HCT116 (cell line): ENCODE measurements at places on chromosomes 13 and 19.
A peak's percentile ranks its signal among the peaks of the same experiment; 100 is the strongest.

DNA sequence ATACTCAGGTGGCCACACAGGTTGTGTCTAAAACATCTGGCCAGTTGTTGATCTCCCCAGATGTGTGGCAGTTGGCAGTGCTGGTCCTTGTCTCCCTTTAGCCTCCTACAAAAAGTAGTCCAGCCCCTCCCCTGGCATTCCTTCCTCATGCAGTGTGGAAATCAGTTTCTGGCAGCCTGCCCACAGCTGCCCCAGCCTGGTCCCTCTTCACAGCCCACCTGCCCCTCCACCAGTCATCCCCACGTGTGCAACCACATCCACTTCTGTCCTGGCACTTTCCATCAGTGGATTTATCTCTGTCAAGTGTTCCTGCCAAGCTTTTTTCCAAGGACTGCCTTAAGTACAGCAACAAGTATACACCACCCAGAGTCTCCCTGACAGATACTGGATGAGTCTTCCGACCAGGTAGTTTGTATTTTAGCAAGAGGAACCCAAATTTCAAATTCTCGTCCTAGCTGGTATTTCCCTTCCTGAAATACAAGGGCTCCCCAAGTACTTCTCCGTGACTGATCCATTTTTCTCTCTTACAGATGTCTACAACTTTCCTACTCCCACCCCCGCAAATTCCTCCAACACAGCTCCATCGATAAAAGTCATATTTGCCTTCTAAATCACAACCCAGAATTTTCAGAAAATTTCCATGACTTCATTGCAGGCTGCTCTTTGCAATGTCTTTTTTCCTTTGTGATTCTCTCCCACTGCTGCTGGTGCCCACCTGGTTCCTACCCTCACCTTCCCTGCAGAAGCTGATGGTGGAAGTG lies 313.5 kb downstream of the FOXO1 start:
- no peak for DNase-seq

DNA sequence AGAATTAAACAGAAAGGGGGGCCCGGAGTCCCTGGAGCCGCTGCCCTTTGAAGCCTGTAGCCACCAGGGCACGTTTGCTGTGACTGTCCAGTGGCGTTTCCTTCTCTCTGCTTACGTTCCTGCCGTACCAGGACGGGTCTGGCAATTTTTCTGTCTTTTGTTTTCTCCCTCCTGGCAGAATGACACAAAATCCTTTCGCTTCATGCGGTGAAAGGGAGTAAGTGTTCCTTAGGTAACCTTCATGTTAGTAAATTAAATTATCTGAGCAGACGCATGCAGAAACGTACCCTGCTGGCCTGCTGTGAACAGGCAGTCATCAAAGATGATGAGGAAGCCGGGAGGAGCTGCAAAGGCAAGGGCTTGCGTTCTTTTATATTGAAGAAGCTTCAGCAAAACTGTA lies 299.3 kb upstream of the ARGLU1 start:
- DNase-seq = no peak

GRCh38 chr13:31807090-31807541 lies 67.8 kb downstream of the RXFP2 start:
- DNase-seq = no peak

DNA sequence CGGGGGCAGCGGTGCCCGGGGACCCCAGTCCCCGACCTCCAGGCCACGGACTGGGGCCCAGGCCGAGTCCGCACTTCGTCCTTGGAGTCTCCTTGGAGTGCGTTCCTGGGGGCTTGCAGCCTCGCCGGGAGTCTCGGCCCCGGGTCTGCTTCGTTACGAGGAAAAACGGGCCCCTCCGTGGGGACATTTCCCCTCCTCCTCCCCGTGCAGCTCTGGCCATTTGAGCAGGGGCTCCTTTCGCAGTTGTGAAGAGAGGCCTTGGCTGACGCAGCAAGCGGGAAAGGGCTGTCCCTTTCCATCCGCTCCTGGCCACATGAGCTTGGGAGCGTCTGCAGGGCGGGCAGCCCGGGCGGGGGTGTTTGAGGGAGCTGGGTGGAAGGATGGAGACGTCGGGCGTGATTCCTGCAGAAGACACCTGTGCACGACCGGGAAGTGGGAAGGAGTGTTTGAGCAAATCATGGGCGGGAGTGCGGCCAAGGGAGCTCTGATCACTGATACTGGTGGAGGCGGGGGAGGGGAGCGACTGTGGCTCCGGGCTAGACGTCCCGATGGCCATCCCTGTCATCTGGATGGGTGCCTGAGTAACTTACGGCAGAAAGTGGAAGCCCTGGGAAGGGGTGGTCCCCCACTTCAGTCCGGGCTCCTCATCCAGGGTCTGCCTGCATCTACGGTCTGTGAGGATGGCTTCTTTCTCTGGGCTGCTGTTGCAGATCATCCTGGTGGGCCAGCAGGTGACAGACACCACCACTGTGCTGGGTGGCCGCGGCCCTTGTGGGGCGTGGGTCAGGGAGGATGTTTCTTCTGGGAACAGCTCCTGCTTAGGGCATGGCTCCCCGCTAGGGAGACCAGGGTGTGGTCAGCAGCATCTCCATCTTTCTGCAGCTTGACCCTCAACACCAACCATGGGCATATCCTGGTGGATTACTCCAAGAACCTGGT lies 736 bp downstream of the GPI start:
- DNase-seq = no peak

GRCh38 chr13:103772576-103772975 lies 706.4 kb upstream of the SLC10A2 start:
- no peak for DNase-seq

DNA sequence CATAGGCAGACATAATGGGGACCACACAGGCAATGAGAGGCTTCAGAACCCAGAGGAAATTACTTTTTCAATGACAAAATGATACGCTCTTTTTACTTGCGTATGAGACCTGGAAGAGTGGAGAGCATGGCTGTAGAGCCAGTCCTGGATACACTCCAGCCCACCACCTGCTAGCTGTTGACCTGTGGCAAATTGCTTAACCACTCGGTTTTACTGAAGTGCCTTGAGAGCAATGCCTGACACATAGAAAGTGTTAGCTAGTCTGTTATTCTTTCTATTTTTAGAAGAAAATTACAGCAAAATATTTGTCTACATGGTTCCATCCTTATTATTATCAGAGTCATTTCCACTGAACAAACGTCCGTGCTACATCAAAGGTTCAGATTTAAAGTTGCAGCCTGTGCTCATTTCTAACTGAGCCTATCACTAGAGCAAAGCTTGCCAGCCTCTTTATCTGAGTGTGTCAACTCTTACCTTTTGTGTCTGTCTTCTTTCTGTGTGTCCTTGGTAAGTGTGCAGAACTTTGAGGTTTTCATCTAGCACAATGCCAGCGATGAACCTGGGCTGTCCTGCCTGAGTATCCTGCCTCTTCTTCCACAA lies 9.6 kb upstream of the GPR183 start:
- no peak for DNase-seq

- no peak for DNase-seq
Measured at GRCh38 chr19:44113784-44114390, 688 bp downstream of the ZNF225 start.

- DNase-seq = no peak
Measured at GRCh38 chr19:5976768-5977167, 1.2 kb downstream of the RANBP3 start.

DNA sequence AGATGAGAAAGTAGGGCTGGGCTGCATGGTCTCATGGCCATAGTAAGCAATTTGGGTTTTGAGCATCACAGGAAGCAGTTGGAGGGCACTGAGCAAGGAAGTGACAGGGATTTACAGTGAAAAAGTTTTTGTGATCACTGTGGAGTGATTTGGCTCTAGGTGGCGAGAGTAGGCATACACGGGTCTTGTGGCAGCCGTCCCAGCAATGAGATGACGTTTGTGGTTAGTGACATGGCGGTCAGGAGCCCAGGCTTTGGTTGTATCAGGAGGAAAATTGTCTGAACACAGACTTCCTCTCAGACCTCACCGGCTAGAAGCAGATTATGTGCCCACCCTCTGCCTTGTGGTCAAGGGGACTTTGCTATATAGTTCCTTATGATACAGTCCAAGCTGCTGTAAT lies 3.3 kb downstream of the ZNF444 start:
- no peak for DNase-seq

DNA sequence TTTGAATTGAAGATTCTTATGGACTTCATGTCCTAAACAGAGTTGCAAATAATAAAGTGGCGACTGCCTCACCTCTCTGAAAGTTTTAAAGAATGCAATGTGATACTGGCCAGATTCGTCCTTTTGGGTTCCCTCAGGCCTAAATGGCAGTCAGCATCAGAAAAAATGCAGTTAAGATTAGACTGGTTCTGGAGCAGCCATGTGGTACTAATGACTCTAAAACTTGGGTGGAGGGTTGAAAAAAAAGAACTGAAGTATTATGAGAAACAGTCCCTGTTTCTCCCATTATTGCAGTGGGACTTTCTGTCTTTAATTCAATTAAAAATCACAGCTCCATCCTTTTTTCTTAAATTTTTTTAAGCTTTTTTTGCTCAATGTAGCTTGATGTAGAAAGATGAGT lies 37.3 kb downstream of the WDFY2 start:
- DNase-seq = no peak

DNA sequence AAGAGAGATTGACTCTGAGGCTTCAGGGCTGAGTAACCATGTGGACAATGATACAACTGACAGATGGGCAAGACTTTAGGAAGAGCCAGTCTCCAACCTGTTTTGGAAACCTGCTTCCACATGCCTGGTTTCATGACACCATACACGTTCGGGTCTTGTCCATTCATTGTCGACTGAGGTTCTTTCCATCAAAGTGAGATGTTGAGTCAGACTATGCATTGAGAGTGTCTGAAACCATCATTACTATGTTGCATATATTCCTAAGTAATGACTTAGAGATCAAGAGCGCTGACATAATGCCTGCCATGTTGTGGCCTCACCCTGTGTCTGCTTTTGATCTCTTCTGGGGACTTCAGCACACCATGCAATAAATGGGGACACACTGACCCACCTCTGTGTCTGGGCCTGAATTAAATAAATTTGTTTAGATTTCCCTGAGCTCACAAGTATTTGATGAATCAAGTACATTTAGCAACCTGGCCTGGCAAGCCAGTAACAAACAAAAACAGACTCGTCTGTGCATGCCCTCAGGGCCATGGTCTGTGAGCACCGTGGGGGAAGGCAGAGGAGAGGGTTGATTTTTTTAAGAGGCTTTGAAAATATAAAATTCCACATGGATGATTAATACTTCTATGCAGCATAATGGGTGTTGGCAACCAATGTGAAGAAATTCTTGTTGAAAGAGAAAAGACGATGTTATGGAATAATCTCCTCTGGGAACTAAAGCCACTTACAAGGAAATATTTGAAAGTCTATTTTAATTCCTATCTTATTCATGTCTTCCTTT lies 49.9 kb upstream of the UBAC2 start:
- no peak for DNase-seq

- DNase-seq = no peak
Measured at GRCh38 chr19:33683881-33684537, 62.3 kb downstream of the CHST8 start.

- no peak for DNase-seq
Measured at GRCh38 chr19:3340340-3340739, 26.0 kb upstream of the NFIC start.

- DNase-seq = no peak
Measured at GRCh38 chr13:90633849-90634248, 713.6 kb upstream of the MIR17HG start.

DNA sequence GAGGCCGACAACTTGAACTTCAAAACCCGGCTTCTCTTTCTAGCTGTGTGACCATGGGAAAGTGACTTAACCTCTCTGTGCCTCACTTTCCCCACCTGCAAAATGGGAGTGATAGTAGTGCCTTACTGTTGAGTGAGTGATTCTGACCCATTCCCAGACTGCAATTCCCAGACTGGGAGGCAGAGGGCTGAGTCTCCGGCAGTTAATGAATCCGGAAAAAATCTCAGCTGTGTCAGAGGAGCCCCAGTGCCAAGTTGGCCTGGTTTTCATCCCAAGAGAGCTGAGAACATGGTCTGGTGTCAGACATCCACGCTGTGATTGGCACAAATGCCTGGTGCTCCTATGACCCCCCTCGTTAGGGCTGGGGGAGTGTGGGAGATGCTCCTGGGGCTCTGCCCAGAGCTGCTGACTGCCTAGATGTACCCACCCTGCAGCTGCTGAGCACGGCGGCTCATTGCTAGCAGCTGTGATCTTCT lies 50.0 kb downstream of the PIN1 start:
- DNase-seq = no peak

- no peak for DNase-seq
Measured at GRCh38 chr19:1103132-1103707, 574 bp upstream of the GPX4 start.

- DNase-seq = no peak
Measured at GRCh38 chr13:45670189-45670885, 31.8 kb upstream of the CBY2 start.

- DNase-seq = no peak
Measured at GRCh38 chr13:39505151-39505550, 97.8 kb downstream of the LHFPL6 start.

DNA sequence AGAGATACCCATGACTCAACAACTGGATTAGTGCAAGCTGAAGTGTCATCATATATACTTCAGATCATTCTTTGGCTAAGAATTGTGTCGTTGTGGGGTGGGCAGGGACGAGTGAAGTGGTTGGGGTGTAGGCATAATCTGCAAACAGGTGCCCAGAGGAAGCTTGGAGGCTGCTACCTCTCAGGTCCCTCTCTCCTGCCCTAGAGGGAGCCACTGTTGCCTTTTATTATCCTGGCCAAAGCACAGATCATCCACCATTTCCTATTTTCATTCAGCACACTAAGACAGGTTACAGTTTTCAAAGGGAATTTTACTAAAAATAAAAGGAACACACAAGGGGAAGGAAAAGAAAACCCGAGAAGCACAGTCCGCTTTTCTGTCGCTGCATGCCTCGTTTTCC lies 126.6 kb downstream of the HS6ST3 start:
- DNase-seq = no peak

GRCh38 chr13:67620665-67621064 lies 390.5 kb upstream of the PCDH9 start:
- DNase-seq = no peak

- DNase-seq = no peak
Measured at GRCh38 chr13:60311527-60311926, 85.5 kb upstream of the TDRD3 start.

DNA sequence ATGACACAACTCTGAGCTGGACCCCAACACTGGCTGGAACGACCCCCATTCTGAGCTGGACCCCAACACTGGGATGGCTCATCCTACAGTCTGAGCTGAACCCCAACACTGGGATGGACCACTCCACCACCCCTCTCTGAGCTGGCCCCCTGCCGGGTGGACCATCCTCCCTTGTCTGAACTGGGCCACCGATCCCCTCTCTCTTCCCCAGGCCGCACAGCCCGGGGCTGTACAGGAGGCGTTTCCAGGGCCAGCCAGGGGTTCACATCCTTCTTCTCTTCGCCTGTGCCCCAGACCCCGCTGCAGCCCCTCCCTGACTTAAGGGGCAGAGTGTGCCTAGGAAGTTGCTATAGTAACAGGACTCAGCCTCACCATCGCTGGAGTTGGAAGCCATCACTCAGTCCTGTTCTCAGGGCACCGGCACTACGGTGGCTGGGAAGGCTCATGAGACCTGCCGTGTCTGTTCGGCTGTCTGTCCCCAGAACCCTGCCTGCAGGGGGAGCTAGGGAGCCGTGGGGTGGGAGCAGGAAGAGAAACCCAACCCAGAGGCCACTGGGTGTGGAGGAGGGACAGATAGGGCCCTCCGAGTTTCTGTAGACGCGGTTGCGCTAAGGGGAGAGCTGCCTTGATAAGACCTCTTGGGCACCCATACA lies 3.7 kb downstream of the PRKACA start:
- peak; percentile 87 for DNase-seq
